ENCODE measurements at places on chromosomes 5 and 9.

- no peak for DNase-seq
Observed at GRCh38 chr5:39794513-39795210, 369.9 kb upstream of the DAB2 start.

GRCh38 chr9:83240671-83241070 is 177.7 kb upstream of the RASEF start:
- DNase-seq = no peak

- no peak for DNase-seq
Observed at GRCh38 chr5:131640043-131640856, 5.2 kb upstream of the RAPGEF6 start.

DNA sequence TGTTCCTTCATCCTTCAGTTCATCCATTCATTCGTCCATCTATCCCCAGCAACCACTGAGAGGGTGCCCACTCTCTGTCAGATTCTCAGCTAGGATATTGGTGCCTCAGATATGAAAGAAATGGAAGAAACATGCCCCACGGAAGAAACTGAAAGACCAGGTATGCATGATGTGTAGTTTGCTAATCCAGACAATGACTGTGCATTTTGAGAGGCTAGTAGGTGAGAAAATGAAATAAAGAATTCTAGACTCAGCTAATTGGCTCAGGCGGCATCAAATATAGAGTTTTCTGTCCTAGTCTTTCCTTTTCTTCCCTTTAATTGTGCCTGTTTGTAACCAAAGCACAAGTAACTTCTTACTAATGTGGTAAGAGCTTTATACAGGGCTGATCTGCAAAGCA is 104.7 kb downstream of the PDZD2 start:
- DNase-seq = no peak

DNA sequence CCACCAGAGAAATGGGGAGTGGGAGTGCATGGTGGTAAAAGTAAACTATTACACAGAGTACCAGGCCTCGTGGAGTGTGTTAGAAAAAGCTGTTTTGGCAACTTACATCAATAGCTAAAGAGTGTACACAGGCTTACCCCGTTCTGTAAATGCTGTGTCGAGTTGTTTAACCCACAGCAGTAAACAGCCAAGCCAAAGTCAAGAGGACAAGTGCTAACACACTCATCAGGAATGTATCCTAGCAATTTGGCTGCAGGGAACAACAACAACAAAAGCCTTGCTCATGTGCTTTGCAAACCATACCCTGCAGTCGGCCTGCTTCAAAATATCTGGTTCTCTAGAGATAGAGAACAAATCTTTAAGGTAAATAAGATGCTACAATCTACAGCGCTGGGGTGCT is 15.9 kb downstream of the DAP start:
- no peak for DNase-seq

DNA sequence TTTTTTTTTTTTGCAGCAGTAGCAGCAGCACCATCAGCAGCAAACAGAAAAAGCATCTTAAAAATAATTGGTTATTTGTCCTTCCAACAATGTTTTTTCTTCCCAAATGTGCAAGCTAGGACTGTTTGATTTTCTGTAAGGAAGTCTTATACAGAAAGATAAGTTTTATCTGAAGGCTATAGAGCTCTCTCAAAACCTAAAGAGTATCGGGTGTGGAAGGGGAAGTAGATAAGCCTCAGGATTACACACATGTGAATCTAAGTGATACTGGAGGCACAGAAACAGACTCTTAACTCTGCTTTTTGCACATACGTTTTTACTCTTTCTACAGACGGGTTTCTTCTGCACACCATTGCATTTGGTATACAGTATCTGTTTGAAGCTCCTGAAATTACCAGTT is 184.4 kb upstream of the FTMT start:
- DNase-seq = no peak

DNA sequence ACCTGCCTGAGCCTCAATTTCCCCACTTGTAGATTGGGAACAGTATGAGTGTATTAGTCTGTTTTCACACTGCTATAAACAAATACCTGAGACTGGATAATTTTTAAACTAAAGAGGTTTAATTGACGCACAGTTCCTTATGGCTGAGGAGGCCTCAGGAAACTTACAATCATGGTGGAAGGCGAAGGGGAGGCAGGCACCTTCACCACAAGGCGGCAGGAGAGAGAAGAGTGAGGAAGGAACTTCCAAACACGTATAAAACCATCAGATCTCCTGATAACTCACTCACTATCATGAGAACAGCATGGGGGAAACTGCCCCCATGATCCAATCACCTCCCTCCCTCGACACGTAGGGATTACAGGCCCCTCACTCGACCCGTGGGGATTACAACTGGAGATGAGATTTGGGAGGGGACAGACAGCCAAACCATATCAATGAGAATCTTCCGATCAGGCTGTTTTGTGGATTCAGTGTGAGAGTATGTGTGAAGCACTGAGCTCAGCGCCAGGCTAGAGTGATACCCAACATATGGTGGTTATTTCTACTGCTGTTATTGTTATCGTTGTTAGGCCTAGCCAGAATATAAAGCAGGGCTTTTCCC is 14.6 kb upstream of the LMX1B start:
- DNase-seq = no peak

GRCh38 chr9:78893774-78894401 is 597.0 kb downstream of the PSAT1 start:
- DNase-seq = no peak

GRCh38 chr9:136513191-136513590 is 30.4 kb upstream of the SEC16A start:
- DNase-seq = no peak

GRCh38 chr5:56607074-56607473 is 208.3 kb upstream of the MAP3K1 start:
- no peak for DNase-seq

DNA sequence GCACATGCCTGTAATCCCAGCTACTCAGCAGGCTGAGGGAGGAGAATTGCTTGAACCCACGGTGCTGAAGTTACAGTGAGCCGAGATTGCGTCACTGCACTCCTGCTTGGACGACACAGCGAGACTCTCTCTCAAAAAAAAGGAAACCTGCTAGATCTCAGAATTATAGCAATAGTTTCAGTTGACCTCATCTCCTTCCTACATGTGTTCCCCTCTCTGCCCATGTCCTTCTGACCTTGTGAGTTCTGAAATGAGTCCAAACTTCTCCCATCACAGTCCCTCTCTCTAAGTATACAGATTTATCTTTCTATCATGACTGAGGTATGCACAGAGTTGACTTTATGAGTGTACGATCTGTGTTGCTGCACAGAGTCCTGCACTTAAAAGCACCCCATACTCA is 44.6 kb upstream of the SHOC1 start:
- DNase-seq = no peak

GRCh38 chr9:105146677-105147076 is 97.8 kb upstream of the SLC44A1 start:
- DNase-seq = no peak

DNA sequence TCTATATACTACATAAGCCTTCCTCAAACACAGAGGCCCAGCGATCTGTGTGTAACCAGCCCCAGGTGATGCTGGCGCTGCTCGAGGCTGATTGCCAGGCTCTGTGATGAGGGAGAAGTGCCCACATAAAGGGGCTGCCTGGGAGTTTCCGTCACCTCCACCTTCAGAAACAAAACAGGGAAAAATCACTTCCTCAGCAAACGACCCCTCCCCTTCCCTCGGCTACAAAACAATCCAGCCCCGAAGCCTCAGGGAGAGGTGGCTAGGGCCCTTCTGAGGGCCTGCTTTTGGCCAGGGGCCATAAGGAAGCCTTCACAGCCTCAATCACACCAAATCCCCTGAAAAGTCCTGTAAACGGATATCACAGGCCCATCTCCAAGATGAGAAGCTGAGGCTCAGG is 51.1 kb downstream of the DAP start:
- no peak for DNase-seq

- no peak for DNase-seq
Observed at GRCh38 chr9:134993416-134993815, 75.7 kb upstream of the FCN1 start.

DNA sequence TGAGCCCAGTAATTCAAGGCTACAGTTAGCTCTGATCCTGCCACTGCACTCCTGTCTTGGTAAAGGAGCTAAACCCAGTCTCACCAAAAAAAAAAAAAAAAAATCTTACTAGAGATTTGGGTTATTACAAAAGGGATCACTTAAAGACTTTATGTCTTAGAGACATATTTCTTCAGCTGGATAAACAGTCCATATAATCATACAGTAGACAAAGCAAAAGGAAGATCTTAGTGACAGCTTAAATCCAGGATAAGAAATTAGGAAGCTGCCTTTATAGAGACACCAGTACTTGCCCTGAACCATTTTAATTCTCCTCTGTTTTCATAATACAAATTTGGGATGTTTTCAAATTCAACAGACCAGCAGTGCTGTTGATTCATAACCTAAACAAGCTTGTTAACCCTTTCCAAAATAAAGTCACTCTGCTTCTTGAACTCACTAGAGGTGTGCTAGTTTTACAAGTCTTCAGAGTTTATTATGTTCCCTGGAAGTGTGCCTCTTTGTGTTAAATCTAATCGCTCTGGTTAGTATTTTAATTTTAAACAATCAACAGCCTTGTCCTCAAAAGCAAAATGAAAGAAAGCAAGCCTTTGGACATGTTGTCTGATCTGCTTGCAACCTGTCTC is 255.5 kb downstream of the ARRDC3 start:
- no peak for DNase-seq

GRCh38 chr5:142079306-142079721 is 29.3 kb upstream of the NDFIP1 start:
- DNase-seq = no peak

DNA sequence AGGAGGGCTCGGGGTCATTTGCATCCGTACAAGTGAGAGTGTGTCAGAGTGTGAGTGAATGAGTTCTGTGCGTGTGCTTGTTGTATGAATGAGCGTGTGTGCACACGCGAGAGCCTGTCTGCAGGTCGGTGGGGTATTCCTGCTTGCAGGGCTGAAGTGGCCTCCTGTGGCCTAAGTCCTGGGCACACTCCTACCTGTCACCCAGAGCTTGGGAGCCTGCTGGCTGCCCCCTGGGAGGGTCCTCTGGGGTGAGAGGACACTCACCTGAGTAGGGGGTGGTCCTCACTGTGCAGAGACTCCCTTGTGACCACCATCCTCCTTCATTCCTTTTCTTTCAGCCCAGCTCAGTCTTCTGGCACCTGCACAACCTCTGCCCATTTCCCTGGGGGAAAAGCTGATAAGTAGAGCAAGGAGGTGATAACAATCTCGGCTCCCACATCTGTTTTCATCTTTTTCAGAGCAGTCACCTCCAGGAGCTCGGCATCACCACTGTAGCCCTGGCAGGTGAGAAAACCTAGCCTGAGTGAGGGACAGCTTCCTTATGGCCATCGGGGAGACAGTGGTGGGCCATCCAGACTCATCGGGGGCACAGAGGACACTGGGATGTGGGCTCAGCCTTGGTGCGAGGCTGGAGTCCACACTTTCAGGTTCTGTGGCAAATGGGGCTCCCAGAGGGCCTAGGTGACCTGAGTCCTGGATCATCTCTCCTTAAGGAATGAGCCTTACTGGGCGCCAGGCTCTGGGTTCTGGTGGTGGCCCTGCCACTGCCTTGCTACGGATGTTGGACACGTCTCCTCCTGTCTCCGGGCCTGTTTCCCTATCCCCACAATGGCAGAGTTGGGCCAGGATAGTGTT is 38.7 kb upstream of the SYNPO start:
- no peak for DNase-seq

DNA sequence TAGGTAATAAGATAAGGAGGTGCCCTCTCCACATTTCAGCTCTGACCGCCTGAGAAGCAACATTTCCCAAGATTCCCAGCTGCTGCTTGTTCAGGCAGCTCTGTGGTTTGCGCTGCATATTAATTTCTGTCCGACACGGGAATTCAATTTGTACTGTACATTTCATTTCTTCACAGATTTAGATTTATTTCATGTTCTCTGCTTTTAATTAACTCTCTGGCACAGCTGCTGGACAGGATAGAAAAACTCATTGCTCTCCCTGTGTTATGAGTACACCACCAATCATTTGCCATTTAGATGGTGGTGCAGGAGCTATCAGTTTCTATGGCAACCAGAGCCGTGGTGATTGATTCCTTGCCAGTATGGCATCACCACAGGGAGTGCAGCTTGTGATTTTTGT is 558.5 kb downstream of the DMRTA1 start:
- DNase-seq = no peak

- no peak for DNase-seq
Observed at GRCh38 chr5:126809916-126810315, 33.0 kb downstream of the LMNB1 start.

DNA sequence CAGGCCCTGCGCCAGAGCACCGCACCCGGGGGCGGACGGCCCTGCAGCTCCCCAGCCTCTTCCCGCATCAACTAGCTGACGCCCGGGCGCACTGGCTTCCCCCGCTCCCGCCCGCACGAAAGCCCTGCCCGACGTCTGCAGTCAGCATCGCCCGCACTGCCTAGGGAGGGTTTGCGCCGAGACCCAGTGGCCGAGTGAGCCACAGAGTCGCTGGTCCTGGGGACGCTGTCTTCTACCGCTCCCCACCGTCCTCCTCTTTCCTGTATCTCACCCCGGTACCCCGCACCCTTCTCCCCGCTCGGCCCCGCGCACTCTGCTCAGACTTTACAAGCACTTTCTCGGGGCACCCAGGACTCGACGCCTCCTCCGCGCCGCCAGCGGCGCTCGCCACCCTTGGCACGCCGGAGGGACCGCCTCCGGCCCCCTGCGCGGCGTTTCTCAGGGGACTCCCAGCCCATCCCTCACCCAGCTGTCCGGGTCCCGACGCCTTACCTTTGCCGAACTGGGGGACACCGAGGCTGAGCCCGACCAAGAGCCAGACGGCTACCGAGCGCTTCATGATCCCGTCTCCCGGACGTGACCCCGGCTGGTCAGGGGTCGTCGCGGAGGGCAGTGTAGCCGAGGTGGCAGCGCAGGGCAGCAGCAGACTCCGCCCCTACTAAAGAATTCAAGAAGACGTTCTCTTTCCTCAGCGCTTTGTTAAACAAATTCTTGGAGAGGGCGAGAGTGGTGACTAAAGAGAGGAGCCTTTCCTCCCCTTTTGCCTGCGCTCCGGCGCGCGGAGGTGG is 670 bp downstream of the EDIL3 start:
- DNase-seq = no peak
